ENCODE measurements at places on chromosomes 2 and 18.

- no peak for DNase-seq
Observed at GRCh38 chr2:39356922-39357639, 80.0 kb downstream of the MAP4K3 start.

DNA sequence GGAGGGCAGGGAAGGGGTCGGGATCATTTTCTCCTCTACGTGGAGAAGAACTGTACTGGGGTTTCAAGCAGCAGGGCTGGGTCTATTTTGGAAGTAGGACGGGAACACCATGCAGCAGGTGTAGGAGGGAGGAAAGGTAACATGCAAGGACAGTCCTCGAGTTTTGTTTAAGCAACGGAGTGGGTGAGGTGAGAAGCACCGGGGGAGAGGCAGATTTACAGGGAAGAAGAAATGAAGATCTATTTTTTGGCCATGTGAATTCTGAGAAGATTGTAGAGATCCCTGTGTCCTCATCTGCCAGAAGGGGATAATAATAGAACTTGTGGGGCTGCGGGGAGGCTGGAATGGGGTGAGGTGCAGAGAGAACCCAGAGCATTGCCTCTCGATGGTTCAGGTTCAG is 85.6 kb downstream of the INPP5D start:
- no peak for DNase-seq

GRCh38 chr18:9147440-9148202 is 11.0 kb downstream of the ANKRD12 start:
- no peak for DNase-seq

DNA sequence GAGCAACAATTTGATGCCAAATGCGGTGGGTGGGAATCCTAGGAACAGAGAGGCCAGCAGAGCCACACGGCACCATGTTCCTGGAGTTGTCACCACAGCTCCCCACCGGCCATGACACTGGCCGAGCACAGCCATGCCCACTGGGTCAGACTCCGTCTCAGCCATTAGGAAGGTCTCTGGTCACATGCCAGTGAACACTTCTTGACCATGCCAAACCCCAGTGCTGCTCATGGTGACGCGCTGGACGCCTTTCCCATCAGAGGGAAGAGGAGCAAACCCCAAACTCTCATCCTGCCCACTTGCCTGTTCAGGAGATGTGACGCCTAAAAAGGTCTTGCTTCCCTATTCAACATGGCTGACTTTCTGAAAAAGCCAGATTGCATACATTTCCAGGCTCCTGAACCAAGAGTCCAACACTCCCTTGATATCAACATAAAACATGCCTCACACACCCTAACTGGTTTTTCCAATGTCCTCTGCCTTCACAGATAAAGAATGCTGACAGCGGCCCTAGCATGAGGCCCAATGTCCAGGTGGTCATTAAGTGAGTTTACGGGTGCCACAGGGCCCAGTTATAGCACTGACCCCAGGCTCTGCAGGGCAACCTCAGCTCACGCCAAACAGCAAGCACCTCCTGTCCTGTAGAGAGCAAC is 31.9 kb downstream of the TFCP2L1 start:
- no peak for DNase-seq

DNA sequence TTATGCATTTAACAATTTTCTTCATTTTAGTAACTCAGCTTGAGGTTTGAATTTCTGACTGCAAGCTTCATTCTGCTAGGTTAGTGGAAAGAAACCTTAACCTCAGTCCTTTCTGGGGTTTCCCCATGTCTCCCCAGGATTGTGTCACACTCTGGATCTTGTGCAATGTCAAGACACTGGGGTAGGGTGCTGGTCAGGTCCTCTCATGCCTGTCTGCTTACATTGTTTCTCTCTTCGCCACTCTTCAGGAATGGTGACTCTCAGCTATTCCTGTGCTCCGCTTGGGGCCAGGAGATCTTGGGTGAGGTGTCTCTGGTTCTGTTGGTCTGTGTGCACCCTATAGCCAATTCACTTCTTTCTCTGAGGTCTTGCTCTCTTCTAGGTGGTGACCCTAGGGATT is 23.9 kb downstream of the CTLA4 start:
- DNase-seq = no peak

- no peak for DNase-seq
Observed at GRCh38 chr2:76667821-76668271, 854.3 kb downstream of the LRRTM4 start.

- no peak for DNase-seq
Observed at GRCh38 chr2:18490901-18491300, 69.6 kb downstream of the RDH14 start.

DNA sequence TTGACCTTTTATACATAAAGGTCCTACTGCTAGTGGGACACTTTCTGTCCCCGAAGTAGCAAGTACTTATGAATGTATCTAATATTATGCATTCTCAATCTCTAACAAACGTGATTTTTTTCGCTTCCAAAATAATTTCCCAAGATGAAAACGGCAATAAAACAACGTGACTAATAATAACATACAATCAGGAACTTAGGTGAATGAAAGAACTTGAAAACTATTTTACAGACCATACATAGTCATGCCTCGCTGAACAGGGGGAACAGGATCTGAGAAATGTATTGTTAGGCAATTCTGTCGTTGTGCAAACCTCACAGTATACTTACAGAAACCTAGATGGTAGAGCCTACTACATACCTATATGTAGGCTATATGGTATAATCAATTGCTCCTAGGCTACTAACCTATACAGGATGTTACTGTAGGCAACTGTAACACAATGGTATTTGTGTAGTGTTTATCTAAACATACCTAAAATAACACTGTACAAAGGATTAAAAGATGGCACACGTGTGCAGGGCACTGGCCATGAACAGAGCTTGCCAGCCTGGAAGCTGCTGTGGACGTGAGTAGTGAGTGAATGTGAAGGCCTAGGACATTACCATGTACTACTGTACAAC is 2.5 kb downstream of the RTN4 start:
- no peak for DNase-seq

- DNase-seq = no peak
Observed at GRCh38 chr2:36797324-36798070, 101.0 kb downstream of the VIT start.

GRCh38 chr18:37348729-37349128 is 216.9 kb downstream of the CELF4 start:
- no peak for DNase-seq

DNA sequence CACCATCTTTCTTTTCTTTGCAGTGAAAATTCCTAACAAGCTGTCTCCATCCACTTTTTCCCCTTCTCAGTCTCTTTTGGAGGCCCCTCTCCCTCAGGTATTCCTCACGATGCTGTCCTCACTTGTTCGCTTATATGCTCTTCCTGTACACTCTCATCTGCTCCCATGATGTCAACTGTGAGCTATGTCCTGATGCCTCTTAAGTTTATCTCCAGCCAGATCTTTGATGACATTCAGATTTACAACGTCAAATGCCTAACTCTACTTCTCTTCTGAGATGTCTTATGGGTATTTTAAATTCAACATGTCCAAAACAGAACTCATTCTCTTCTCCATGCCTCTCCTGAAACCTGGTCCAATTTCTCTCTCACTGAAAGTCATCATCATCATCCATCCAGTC is 55.1 kb upstream of the SERTAD2 start:
- no peak for DNase-seq

DNA sequence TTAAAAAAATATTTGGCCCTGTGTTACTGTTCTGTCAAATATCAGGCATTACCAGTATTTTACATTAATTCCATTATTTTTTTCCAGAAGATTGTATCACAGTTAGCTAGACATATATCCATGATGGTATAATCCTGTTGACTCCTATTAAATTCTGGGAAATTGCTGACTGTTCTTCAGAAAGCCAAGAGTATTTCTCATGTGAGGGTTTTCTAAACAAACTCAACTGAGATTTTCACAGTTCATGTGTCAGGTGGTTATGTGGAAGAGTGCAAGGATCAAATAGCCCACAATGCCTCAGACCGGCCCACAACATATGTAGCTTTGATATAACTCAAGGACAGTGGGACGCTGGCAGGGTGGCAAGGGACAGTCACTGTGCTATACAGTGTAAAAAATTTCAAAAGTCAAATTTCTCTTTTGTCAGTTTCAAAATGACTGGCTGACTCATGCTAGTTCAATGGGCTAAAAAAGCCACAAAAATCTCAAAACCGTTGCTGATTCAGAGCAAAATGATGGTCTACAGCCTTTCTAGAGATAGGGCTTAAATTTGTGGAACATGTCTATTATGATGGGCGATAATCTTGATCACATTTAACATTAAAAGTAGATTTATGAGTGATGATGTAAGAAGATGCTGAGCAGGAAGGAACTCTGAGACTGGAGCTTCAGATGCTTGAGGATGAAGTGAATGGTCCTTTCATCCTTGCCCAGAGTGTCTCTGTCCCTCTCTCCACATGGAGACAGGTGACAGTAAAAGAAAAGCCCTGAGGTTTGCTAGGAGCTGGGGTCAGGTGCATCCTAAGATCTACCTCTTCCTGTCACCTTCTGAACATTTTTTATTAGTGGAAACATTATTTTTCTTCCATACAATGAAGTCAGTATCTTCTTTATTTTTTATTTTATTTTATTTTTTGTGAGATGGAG is 175.8 kb upstream of the PIEZO2 start:
- DNase-seq = no peak

DNA sequence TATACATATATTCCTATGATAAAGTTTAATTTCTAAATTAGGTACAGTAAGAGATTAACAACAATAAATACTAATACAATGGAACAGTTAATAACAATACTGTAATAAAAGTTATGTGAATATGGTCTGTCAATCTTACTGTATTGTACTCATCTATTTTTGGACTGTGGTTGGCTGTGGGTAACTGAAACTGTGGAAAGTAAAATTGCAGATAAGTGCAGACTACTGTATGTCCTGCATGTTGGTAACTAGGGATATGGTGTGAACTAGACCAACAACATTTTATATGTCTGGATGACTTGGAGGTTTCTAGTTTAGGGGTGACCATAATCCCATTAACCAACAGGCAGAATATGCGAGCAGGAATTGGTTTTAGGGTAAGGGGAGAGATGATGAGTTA is 23.3 kb downstream of the PHLPP1 start:
- no peak for DNase-seq

DNA sequence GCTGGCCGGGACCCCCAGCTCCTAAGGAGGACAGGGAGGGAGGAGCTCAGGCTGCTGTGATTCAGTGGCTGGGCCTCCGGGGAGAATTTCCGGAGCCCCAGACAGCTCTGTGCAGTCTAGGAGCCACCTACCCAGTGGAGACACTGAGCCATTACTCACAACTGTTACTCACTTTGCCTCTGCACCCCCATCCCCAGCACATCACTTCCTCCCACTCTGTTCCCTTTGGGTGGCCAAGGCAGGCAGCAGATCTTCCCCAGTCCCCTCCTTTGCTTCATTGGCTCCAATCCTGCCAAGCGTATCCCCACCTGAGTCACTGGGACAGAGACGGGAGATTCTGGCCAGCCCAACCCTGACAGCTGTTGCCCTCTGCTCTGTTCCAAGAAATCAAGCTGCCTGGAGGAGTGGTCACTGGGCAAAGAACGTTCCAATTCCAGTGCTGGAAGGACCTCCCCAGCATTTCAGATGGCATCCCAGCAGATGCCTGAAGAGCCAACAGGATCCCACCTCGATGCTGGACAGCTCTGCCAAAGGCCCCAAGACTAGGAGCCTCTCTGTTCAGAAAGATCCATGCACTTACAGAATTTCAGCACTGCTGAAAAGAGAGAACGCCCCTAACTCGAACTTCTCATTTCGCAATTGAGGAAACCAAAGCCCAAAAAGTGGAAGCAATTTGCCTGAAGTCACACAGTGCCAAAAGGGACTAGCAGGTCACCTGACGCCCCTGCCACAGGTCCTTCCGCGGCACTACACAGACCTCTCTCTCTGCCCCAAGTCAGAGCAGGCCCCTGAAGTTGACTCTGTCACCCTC is 68.3 kb downstream of the TNS1 start:
- DNase-seq = no peak

DNA sequence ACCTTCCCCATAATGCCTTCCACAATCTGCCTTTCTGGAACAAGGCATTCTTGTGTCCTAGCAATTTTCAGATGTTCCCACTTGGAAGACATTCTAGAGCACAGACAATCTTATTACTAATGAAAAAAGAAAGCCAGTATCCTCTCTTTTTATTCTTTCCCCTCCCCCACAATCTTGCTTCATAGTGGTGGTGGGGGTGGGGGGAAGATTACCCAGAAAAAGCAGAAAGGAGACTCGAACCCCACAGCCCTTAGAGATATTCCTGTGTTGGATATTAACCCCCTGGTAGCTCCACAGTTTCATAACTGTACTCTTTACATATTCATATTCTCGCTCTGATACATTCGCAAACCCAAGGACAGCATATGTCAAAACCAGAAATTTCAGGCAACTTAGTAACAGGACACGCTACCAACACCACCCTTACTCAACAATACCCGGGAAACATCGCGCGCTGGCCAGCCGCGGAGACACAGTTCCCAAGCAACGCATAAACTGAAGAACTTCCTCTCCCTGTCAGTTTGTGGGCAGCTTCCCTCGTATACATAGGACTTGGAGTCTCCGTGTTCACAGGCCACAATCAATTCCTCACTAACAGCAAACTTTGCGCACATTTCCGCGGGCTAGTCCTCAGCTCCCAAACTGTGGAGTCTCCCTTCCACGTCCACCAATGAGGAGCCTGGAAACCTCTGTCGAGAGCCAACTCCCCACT is 793 bp downstream of the NR4A2 start:
- DNase-seq = no peak

DNA sequence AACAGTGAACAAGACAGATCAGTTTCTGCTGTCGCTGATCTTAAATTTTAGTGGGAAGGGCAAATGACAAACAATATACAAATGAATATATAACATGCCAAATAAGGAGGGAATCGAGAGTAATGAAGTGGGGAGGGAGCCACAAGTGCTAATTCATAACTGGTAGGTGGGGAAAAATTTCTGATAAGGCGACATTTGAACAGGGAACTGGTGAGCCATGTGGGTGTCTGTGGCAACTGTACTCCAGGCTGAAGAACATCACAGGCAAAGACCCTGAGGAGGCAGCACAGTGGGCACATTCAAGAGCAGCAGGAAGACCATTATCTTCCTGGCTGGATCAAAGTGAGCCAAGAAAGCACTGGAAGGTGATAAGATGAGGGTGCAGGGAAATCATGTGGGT is 51.6 kb upstream of the CD28 start:
- DNase-seq = no peak

- no peak for DNase-seq
Observed at GRCh38 chr2:136990316-136990715, 225.0 kb downstream of the THSD7B start.

DNA sequence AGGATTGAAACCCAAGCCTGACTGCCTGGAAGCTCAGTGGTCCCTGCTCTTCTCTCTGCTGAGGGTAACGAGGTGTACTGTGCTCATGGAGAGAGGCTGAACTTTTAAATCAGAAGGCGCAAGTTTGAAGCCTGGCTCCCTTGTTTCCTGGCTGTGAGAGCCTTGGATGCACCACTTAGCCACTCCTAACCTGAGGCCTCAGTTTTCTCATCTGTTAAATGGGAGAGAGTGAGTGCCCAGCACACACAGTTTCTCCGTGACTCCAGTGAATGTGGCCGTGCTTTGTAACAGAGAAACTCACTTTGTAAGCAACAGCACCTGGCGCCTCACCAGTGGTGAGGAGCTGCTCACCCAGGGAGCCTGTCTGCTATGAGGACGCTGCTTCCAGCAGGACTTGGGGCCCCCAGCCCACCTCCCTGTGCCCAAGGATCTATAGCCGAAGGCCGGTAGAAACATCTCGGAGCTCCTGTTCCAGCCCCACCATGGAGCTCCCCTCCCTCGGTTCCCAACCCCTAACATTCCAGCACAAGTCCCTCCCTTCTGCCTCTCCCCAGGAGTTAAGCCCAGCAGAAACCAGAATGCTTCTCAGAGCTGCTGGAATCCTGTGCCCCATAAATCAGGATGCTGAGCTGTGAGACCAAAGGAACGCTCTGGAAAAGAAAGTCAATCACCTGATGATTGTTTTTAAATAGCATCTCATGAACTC is 20.3 kb upstream of the KCNK3 start:
- no peak for DNase-seq

Measured in stimulated activated CD8-positive, alpha-beta memory T cell treated with anti-CD3 and anti-CD28 coated beads, Interleukin-4, amount 100 ng/mL, for 1 hour (primary cell).